ENCODE measurements at places on chromosomes 3 and 15. TPM values are rescaled to one million over a fixed set of nuclear protein-coding genes. Genes with fewer than 3 reads are reported as not detected.

Gene FEZF2
- not detected for total RNA-seq

Gene CFAP100
- not detected for total RNA-seq

Gene TMEM40
- 8.0 TPM for total RNA-seq

Gene TGM5
- total RNA-seq: not detected

Gene DNAJA4
- 0.13 TPM for total RNA-seq
